Stimulated activated CD4-positive, alpha-beta T cell treated with anti-CD3 and anti-CD28 coated beads, Interleukin-2, amount 100 ng/mL, for 4 hours (primary cell): ENCODE measurements at places on chromosomes 4 and X.

- no peak for DNase-seq
These were observed 45.4 kb downstream of the SCD5 start for GRCh38 chr4:82753238-82753637.

- DNase-seq = no peak
These were observed 29.1 kb downstream of the SPARCL1 start for GRCh38 chr4:87500092-87500462.

- no peak for DNase-seq
These were observed 1.2 kb downstream of the GUCY1A1 start for GRCh38 chr4:155667568-155668511.

GRCh38 chrX:77450996-77451395, 3.8 kb downstream of the FGF16 start:
- no peak for DNase-seq

DNA sequence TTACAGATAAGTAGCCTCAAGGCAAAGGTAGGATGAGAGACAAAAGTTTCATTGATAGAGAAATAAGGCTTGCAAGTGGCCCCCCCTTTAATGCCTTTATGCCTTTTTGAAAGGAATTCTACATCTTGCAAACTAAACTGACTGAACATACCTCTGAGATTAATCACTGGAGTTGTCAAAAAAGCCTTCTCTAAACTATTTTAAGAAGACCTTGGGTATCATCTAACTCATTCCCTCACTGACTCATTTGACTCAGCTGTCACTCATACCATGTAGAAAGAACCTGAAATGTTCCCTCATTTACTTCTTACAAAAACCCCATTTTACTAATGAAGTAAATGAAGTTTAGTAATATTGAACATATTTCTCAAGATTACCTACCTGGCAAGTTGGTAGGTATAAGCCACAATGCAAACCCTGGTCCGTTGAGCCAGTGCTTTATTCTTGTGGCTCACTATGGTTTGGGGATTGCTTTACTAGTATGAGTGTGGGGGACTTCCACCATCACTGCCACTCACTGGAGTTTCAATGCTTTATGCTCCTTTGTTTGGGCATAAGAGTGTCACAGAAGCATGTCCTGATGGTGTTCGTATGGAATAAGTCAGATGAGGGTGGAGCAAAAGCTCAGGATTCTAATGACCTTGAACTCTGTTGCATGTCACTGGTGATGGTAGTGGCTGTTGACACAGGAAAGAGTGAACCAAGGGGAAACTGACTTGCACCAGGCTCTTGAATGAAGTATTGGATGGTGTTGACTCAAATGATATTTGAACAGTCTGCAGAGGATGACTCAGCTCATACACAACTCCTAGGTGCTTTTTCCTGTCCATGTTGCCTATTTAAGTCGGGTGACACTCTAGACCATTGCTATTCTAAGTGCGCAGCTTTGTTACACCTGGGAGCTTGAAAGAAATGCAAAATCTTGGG, 305.5 kb upstream of the EMCN start:
- no peak for DNase-seq

- DNase-seq = no peak
These were observed 71.7 kb downstream of the ARAP2 start for GRCh38 chr4:36172656-36173055.

- no peak for DNase-seq
These were observed 534.7 kb downstream of the ANKRD50 start for GRCh38 chr4:124177647-124178425.

DNA sequence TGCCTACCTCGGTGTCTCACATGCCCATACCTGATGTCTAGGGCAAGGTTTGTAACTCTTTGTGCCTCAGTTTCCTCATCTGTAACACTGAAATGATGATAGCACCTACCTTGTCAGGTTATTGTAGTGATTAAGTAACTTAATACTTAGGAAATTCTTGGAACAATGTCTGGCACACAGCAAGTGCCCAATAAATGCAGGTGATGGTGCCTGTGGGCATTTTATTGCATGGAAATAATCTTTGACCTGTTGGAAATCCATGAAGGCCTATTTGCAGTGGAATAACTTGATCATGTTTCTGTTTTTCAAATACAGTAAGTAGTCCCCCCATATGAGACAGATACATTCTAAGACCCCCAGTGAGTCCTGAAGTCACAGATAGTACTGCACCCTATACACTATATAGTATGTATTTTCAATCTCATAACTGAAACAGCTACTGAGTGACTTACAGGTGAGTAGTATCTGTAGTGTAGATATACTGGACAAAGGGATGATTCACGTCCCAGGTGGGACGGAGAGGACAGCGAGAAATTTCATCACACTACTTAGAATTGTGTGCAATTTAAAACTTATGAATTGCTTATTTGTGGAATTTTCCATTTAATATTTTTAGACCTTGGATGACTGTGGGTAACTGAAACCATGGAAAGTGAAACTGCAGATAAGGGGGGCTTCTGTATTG, 42.1 kb downstream of the AFF1 start:
- DNase-seq = no peak

DNA sequence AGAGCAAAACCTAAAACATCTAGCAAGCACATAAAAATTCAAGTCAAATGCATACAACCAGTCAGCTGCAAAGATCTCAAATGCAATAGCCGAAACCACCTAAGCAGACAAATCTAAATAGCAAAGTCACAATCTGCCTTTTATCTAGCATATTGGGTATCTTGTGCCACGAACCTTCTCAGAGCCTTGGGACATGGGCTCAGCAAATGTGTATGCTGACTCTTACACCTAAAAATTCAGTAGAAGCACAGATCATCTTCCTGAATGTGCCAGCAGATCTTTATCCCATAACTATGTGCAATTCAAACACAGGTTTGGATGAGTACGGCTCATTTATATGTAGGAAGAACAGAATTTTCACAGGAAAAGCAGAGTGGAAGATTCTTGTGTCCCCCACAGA, 492.1 kb downstream of the INPP4B start:
- no peak for DNase-seq

DNA sequence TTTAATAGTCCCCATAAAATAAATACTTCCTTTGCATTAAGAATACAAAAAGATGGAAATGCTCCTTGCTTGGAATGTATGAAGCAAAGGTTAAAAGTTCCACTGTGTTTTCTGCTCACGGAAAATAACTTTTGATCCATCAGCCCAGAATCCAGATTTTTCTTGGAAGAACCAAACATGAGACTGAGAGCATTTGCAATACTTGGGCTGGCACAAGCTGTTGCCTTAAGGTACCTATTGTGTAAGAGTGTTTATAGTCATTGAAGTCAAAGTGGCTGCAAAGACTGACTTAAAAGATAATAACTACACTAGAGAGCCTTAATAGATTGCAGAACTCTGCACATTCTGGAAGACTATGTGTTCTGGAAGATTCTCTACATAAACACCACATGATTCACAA, 281.4 kb downstream of the RAB28 start:
- no peak for DNase-seq

- no peak for DNase-seq
These were observed 153.7 kb downstream of the VEGFC start for GRCh38 chr4:176638992-176639391.
